Posterior vena cava (tissue), 2 donors: ENCODE measurements at places on chromosomes 1 and 21. TPM values are rescaled to one million over a fixed set of nuclear protein-coding genes. Genes with fewer than 3 reads are reported as not detected.

- DNase-seq: no peak
These were observed 10.3 kb downstream of the NFIA start for GRCh38 chr1:61092642-61093041.

- DNase-seq: no peak
These were observed 13.2 kb downstream of the SYT2 start for GRCh38 chr1:202697038-202697437.

DNA sequence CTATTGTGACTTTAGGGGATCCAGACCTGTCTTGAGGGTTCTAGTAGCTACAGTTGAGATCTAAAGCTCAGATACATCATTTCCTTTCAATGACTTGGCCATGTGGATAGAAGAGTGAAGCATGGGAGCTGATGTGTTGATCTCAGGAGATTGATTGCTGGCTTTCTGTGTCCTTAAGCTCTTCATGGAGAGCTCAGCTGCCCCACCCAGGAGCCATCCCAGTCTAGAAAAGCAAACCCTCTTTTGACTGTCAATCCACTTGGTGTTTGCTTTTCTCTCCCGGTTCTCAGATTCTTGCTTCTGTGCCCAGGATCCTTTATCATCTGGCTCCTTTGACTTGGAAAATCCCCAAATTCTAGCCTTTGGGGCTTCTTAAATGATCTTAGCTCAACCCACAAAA is 87.2 kb downstream of the ATP1A1 start:
- DNase-seq: no peak

DNA sequence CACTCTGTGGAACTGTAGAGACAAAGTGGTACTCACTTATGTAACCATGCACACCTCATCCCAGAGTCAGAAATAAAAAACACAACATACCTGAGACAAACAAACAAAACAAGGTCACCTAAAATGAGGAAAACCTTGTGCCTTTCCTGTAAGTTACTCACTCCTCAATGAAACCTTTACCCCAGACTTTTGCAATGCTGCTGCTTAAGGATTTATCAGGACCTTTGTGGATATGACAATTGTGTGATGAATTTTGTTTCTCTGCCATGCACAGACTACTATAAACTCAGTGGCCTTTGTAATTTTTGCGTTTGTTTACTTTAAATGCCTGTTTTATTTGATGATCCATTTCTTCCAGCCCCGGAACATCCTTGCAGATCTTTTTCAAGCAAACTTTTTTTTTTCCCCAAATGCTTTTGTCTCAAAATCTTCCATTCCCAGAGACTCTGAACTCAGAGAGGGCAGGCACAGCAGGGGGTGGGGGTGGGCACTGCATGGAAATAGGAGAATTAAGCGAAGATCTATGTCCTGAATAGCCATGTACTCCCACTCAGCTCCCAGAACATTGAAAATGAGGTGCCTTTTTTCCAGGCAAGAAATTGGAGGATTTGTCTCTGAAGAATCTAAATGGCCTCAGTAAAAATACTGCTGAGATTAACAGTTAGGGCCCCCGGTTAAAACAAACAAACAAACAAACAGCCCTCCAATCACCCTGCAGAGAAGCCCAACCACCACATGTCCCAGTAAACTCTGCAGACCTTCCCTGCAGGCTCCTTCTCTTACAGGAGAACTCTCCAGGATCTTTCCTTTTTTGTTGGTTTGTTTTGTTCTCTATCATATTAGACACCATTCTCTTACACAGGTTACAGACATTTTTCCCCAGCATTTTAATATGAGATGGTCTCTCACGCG is 22.6 kb upstream of the SIM2 start:
- DNase-seq: no peak

- DNase-seq: no peak
These were observed 10.7 kb upstream of the DNMT3L start for GRCh38 chr21:44272284-44272858.

DNA sequence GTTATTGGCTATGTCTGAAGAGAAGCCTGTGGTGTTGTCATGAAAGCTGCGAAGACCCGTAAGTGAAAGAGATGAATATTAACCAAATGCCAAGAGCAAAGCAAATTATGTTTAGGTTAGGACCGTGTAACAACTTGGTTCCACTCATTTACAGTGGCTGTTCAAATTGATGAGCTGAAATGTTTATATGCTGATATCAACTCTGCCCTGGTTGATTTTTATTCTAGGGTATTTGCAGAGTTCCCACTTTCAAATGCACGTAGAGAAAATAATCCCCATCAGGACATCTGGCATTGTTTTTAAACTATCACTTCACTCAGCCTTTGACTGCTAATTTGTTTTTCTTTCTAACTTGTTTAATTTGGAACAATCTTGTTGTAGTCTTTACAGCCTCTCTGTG is 581.6 kb upstream of the ADAMTS5 start:
- no peak for DNase-seq

GRCh38 chr21:27837936-27838335 is 871.0 kb upstream of the ADAMTS5 start:
- DNase-seq: no peak

PDZK1 gene
- total RNA-seq: 0.29 TPM
